GM23248 (cell line): ENCODE measurements at places on chromosomes 5 and 9. TPM values are rescaled to one million over a fixed set of nuclear protein-coding genes. Genes with fewer than 3 reads are reported as not detected.

CENPP gene
- total RNA-seq = 0.38 and 2.5 TPM in 2 replicates

PSAT1 gene
- total RNA-seq = 368 and 376 TPM in 2 replicates

SLC34A3 gene
- not detected in 2 replicates for total RNA-seq

DNA sequence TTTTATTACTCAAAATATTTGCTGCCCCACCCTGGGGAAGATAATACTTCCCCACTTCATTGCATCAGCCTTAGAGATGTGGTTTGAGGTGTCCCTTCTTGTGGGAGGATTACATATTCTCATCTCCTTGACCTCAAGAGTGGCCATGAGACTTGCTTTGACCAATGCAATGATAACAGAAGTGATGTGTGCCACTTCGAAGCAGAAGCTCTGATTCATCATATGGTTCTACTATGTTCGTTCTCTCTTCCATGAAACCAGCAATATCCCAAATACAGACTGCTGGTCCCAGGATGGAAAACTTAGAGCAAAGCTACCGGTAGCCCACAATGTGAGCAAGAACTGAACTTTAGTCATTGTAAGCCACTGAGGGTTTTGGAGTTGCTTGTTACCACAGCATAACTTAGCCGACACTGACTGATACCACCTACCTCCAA lies 92.0 kb downstream of the THBS4 start:
- no peak for DNase-seq

GADD45G gene
- 0.54 TPM in 1 of 2 replicates, not detected in the other for total RNA-seq

FUT7 gene
- total RNA-seq = not detected in 2 replicates
